Activated CD4-positive, CD25-positive, alpha-beta regulatory T cell treated with anti-CD3 and anti-CD28 coated beads, Interleukin-2, amount 50 U/mL, for 24 hours (primary cell): ENCODE measurements at places on chromosomes 5 and 9.

DNA sequence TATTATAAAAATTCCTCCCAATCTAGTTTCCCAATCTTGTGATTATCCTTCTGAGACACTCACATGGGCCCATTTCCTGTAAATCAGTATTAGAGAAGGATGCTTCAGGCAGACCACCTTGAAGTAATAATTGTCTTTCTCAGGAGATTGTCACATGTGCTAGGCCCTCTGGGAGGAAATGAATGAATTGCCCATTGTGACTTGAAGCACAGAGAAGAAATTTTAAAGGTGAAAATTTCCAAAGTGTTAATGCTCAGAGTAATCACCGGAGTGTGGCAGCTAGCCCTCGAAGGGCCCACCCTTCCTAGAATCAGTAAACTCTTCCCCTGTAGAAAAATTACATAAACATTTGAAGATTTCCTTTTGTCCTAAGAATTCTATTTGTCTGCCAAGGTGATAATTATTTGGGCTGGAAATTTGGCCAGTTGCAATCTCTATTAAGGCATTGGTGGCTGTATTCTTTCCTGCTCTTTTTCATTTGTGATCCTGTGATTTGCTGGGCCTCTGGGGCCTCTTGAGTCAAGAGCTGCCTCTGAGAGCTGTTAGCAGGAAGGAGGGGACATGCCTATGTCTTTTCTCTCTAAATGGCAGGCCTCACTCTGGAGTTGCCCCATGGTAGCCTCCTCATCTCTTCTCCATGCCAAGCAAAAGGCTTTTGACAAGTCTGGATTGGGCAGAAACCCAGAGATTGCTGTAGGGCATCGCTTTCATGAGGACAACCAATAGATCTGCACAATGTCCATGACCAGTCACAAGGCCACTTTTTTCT, 371.5 kb upstream of the ACTBL2 start:
- no peak for ATAC-seq

DNA sequence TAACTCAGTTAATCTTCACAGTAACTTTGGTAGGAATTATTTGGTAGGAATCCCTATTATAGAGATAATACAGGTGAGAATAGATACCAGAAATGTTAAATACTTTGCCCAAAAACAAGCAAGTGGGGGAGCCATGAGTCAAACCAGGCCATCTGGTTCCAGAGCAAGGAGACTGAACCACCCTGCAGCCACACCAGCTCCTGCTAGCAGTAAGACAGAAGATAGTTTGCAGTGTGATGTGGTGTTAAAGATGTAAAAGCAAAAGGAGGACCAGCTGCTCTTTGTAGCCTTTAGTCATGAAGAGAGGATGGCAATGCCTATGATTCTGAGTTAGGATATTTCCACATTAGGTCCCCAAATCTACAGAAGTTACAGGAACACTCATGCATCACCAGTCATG, 101.4 kb downstream of the PRKACG start:
- no peak for ATAC-seq

DNA sequence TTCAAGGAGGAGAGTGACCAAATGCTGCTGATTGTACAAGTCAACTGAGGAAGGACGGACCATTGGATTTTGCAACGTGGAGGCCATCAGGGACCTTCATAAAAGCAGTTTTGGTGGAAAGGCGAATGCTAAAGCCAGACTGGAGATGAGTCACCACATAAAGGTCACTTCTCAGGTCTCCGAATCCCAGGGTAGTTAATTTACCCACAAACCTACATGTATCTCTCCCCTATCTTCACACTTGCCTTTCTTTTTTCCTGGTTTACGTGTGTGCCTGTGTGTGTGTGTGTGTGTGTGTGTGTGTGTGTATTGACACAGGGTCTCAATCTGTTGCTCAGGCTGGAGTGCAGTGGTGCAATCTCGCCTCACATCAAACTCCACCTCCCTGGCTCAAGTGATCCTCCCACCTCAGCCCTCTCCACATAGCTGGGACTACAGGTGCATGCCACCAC, 4.6 kb upstream of the CTNNA1 start:
- no peak for ATAC-seq

DNA sequence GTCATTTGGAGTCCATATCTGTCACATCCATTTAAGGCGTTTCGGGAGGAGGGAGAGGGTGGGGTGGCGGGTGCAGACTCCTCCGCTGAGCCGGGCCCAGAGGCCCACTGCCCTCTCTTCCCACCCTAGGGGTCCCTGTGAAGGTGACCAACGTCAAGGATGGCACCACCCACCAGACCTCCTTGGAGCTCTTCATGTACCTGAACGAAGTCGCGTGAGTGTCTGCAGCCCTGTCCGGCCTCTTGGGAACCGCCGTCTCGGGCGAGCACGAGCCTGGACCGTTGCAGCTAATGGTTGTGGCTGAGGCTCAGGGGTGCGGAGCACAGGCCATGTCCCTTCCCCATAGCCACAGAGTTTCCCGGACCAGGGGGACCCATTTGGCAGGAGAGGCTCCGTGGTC, 34.8 kb downstream of the ASS1 start:
- ATAC-seq: no peak

- ATAC-seq: no peak
These were observed 319.8 kb downstream of the HCN1 start for GRCh38 chr5:45376417-45376816.

GRCh38 chr5:154740957-154741356, 14.2 kb upstream of the LARP1 start:
- no peak for ATAC-seq

GRCh38 chr5:150556859-150557508, 49.1 kb downstream of the NDST1 start:
- ATAC-seq: no peak

GRCh38 chr9:98805506-98806272, 1.8 kb upstream of the GALNT12 start:
- no peak for ATAC-seq

DNA sequence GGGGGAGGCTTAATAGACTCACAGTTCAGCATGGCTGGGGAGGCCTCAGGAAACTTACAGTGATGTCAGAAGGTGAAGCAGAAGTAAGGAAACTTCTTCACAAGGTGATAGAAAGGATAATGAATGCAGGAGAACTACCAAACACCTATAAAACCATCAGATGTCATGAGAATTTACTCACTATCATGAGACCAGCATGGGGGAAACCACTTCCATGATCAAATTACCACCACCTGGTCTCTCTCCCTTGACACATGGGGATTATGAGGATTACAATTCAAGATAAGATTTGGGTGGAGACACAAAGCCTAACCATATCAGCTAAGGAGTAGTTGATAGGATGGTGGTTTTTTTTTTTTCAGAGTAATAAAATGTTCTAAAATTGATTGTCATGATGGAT, 201.8 kb downstream of the CDH12 start:
- ATAC-seq: no peak

DNA sequence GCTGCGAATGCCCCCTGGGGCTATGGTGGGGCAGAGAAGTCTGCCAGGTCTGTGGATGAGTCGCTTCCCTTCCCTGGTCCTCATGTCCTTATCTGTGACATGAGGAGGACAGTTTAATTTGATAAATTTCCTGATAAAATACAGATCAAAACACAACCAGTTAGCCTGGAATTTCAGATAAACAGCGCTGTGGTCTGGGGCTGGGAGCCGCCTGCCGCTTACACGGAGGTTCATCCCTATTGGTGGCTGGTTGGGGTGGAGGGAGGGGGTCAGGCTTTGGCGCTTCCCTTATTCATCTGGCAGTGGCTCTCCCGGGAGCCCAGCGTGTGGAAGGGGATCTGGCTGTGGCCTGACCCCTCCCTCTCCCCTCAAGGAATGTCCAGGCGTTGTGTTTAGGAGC, 17.9 kb downstream of the CRB2 start:
- no peak for ATAC-seq

- peak; percentile 70 for ATAC-seq
These were observed 7.3 kb upstream of the GRHPR start for GRCh38 chr9:37415011-37415719.

DNA sequence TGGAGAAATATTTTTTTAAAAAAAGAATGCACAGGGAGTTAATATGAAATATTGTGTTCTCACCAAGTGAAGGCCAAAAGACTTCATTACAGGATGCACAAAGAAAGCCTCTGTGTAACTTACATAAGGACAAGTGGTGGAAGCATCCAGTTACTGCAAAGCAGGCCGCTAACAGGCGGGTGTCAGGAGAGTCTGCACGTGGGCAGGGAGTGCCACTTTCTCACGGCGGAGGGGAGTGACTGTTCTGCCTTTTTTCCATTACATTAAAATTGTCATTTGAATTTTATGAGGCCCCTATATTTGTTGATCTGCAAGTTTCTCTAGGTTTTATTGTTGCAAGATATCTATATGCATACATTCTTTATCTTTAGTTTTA, 28.1 kb upstream of the SPATA31E1 start:
- no peak for ATAC-seq

DNA sequence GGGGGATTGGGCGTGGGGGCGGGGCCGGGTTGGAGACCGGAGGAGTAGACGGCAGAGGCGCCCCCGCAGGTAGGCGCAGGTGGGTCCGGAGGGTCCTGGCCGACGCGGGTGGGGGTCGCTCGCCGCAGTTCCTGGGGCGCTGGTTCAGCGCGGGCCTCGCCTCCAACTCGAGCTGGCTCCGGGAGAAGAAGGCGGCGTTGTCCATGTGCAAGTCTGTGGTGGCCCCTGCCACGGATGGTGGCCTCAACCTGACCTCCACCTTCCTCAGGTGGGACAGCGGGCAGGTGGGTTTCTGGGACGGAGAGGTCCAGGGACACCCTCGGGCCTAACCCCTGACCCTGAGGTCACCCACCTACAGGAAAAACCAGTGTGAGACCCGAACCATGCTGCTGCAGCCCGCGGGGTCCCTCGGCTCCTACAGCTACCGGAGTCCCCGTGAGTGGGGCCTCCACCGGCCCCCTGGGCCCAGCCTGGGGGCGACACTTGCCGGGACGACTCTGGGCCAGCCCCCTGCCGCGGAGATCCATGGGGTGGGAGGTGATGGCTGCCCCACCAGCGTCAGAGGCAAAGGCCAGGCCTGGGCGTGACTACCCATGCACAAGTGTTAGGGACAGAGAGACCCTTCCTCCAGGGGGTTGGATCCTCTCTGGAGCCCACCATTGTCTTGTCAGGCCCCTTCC, 1.7 kb downstream of the PTGDS start:
- ATAC-seq: no peak

GRCh38 chr5:100175346-100175745, 359.8 kb upstream of the FAM174A start:
- ATAC-seq: no peak

DNA sequence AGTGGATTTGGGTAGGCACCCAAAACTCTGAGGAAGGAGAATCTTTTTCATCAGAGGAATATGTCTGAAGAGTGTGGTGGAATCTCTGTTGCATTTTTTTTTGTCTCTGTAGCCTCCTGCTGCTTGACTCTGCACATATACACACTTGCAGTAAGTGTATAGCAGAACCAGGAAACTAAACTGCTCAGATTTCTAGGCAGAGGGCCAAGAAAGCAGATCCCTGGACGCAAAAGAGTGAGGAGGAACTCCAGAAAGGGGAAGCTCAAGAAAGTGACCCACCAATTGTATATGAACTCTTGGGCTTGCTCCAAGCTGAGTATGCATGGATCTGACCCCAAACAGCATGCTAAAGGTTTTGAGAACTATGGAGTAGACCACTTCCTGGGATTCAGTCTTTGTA, 181.8 kb downstream of the GADD45G start:
- ATAC-seq: no peak

GRCh38 chr5:152608458-152608857, 203.4 kb upstream of the NMUR2 start:
- no peak for ATAC-seq

- ATAC-seq: no peak
These were observed 91.3 kb downstream of the CD180 start for GRCh38 chr5:67105270-67105669.

DNA sequence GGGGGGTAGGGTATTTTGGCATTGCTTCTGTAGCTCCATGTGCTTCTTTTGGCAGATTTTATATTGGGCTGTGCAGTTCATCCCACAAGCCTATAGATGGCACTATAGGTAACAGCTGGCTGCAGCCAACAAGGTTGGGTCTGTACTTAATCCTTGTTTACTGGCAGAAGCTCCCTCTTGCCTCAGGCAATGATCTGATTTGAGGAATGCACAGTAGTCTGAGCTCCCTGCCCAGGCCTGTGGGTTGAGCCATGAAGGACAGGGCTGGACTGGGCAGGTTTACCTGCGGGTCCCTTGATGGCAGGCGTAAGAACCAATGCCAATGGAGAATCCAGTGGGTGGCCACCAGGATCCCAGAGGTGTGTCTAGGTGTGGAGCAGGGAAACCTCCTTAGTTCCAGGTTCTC, 11.7 kb upstream of the OR1J2 start:
- no peak for ATAC-seq

DNA sequence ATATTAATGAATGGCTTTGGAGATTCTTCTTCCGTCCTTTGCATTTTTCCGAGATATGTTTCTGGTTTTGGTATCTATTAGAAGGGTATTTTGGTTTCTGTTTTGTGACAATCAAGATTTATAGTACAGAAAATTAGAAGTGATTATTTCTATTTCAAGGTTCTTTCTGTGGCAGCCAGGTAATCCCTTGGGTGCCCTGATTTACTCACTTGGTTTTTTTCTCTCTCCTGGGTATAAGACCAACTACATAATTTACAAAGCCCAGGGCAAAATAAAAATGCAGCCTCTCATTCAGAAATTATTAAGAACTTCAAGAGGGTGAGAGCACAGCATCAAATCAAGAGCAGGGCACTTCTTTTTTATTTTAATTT, 2.0 kb upstream of the RNF14 start:
- no peak for ATAC-seq

GRCh38 chr9:82154573-82154972, 166.0 kb downstream of the SPATA31D1 start:
- ATAC-seq: no peak
